ENCODE measurements at places on chromosomes 12 and 14. TPM values are rescaled to one million over a fixed set of nuclear protein-coding genes. Genes with fewer than 3 reads are reported as not detected.

DNA sequence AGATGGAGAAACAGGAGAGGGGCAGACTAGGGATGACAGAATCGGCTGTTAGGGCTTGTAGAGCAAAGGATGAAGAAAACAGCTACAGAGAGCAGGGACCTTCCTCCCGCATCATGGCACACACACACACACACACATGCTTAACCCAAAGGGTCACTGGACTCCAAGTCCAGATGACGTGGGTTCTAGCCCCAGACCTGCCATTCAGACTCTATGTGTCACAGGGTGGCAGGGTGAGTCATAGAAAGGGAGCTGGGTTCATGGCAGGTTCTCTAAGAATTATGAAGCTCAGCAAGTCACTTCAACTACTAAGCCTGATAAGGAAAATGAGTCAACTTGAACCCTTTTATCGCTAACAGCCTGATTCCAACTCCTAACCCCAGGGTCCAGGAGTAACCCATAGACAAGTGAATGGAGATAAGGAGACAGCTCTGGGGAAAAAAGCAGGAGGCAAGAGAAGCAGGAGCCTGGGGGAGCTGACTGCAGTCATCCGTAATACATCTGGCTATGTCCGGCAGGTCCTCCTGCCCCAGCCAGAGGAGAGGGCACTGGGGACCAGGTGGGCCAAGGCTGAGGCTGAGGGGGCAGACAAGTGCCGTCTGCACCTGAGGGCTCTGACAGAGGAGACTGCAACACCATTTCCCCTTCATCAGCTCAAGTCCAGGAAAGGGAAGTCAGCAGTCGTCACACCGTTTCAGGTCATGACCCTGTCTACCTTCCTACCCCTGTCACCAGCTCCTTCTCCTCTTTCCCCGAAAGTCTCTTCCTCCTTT is 3.6 kb upstream of the TNFRSF1A start:
- DNase-seq = peak; percentile 68

DNA sequence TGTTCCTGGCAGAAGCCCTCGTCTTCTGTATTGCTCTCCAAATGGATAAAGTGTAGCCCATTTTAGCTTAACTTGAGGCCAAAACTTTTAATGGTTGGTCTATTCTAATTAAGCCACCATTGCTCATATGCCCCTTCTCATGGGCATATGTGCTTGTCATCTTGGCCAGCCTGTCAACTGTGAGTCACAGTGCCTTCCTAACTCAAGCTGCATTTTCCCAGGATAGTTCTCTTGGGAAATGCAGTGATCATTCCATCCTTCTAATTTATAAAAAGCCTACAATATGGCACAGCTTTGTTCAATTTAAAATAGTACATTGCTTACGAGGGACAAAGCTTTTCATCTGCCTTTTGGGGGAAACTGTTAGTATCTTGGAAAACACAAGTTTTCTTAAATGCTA is 6.6 kb downstream of the PTHLH start:
- DNase-seq = no peak

SIRT4 gene
- total RNA-seq = 2.4 TPM

GRCh38 chr12:79006306-79006705 is 141.7 kb downstream of the SYT1 start:
- DNase-seq = no peak

DNA sequence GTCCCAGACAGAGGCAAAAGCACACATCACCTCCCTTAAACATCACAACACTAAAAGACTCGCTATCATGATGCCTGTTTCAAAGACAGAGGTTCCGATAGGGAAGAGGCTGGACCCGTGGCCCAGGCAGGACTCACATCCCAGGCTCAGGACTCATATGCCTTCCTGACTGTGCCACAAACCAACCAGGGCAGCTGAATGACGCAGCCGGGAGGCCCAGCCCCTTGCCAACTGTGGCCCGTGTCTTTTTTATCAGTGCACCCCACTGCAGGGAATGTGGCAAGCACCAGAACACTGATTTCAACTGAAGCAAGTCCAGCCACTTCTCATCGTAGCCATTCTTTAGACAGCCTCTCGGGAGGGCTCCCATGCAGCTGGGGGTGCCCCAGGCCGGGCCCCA is 132.3 kb downstream of the KSR2 start:
- no peak for DNase-seq

DNA sequence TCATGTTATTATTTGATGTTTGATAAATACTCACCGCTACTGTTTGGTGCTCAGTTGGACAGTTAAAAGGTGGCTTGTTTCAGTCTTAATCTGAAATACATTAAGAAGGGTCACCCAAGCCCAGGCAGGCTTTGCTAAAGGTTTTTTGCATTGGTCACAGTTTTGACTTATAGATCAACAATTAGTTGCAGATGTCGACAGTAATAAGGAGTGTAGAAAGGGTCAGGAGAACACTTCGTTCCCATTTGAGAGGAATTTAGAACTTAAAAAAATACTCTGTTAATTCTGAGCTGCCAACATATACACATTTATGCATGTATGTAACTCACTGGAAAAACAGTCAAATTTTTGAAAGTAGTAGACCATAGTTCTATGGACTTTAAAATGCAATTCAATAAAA is 130.3 kb downstream of the TMEM30B start:
- DNase-seq = no peak

- no peak for DNase-seq
These were observed 59.3 kb downstream of the C14orf132 start for GRCh38 chr14:96098309-96098998.
